ENCODE measurements at places on chromosomes 16 and 17.

DNA sequence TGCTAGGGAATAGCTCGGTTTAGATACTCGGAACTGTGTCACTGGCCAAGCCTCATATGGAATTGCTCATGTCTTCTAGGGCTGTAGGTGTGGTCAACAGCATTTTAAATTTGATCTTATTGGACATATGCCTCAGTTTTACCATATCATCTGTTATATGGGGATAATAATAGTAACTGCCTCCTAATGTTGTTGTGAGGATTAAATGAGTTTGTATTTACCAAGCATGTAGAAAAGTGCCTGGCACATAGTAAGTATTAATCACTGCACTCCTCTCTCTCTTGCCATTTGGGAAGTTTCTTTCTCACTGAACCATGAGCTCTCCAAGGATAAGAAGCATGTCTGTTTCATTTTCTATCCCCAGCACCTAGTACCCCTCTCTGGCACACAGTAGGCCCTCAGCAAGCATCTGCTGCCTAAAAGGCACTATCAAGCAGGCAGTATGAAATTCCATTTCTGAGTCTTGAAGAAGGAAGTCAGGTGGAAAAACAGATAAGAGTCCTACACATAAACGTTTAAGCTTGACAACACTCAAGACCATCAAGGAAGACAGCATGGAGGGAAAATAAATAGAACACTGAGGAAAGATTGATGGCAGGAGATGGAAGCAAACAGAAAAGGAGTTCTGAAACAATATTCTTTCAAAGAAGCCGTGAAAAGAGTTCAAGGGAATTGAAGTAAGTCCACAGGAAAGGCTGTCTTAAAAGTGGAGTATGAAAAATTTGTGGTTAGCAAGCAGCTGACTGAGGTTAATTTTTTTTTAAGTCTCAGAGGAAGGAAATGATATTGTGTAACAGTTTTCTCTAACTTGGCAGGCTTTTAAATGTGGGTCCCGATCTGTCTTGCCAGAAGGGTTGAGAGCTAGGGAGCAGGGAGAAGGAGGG is 2.2 kb upstream of the ATP6V0A1 start:
- DNase-seq, result no peak

- DNase-seq, result no peak
Measured at GRCh38 chr16:18948372-18949020, 22.3 kb upstream of the SMG1 start.

DNA sequence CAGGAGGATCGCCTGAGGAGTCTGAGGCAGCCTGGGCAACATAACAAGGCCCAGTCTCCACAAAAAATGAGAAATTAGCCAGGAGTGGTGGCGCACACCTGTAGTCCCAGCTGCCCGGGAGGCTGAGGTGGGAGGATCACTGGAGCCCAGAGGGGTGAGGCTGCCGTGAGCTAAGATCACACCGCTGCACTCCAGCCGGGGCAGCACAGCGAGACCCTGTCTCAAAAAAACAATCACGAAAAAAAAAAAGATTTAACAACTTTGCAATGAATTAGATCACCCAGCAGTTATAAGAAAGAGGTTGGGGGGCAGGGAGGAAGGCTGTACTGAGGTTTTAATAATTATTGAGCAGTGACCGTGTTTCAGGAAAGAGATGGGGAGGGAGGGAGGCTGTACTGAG is 49.4 kb downstream of the RPH3AL start:
- no peak for DNase-seq

GRCh38 chr16:35725949-35726348 is 2266.5 kb downstream of the TP53TG3F start:
- no peak for DNase-seq

GRCh38 chr16:77905374-77905920 is 116.9 kb upstream of the CLEC3A start:
- no peak for DNase-seq

- DNase-seq, result no peak
Measured at GRCh38 chr17:13575922-13576419, 25.8 kb downstream of the HS3ST3A1 start.

GRCh38 chr17:71866095-71866494 is 254.7 kb upstream of the SOX9 start:
- no peak for DNase-seq

- DNase-seq, result no peak
Measured at GRCh38 chr17:35345926-35346771, 27.3 kb downstream of the SLFN11 start.

- no peak for DNase-seq
Measured at GRCh38 chr17:61017317-61018006, 339.8 kb downstream of the BCAS3 start.

DNA sequence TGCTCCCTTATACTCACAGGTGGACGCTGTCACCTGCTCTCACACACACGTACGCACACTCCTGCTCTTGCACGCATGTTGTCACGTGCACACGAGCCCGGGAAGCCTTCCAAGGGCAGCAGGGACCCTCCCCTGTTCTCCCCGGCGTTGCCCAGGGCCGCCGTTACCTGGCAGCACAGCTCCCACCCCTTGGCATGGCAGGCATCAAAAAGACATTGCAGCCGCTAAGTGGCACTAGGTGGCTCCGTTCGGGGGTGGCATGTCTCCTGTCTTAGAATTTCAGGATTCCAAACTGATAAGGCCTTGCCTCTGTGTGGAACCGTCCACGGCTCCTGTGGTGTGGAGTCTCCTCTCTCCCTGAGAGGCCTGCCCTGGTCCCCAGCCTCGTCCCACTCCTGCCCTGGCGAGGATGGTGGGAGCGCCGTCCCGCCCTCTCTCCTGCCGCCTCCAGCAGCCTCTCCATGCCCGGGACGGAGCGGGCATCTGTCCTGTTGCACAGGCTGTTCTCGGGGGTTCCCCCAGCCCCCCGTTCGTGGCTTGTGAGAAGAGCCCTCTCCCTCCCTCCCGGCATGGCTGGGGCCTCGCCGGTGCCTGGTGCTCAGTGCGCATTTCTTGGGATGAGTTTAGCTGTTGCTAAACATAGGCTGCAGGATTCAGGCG is 126.7 kb upstream of the GSE1 start:
- DNase-seq, result no peak

- DNase-seq, result no peak
Measured at GRCh38 chr17:47878203-47879027, 17.6 kb upstream of the SP2 start.

DNA sequence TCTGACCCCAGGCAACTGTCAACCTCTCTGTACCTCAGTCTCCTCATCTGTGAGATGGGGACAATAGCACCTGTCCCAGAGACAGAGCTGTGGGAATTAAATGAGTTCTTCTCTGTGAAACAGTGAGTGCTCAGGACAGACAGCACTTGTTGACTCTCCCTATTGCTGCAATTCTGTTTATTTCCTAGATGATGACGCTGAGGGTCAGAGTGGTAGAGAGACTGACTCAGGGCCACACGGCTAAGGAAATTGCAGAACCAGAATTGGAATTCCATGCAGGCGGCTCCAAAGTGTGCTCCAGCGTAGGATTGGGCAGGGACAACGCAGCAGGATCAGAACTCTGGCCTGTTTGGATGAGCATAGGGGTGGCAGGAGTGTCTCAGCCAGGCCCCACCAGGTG is 302.2 kb downstream of the C16orf95 start:
- no peak for DNase-seq

GRCh38 chr17:60169921-60170817 is 20.4 kb downstream of the CA4 start:
- DNase-seq, result no peak

- DNase-seq, result no peak
Measured at GRCh38 chr16:30786936-30787612, at the start of gene ZNF629. TSS of gene ZNF629 (minus strand) at chr16:30787205. CDS start at chr16:30784482, 2,723 bp downstream.

GRCh38 chr16:19130852-19131824 is 17.4 kb downstream of the ITPRIPL2 start:
- no peak for DNase-seq

DNA sequence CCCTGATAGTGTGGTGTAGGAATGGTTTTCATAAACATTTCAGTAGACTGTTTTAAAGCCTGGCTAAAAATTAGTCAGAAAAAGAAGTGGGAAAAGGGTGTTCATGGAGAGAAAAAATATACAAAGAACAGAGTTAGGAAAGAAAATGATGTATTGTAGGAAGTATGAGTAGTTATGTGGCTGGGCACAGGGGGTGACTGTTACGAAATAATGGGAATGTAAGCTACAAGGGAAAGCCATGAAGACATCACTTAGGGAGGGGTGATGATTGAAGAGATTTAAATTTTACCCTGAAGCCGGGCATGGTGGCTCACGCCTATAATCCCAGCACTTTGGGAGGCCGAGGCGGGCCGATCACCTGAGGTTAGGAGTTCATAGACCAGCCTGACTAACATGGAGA is 55.3 kb downstream of the NUP88 start:
- no peak for DNase-seq

GRCh38 chr17:40264458-40265185 is 23.1 kb upstream of the CDC6 start:
- no peak for DNase-seq

- no peak for DNase-seq
Measured at GRCh38 chr17:1625581-1625980, 3.1 kb downstream of the SLC43A2 start.

- DNase-seq, result no peak
Measured at GRCh38 chr17:51050291-51051033, 70.2 kb downstream of the SPAG9 start.

- no peak for DNase-seq
Measured at GRCh38 chr17:7626956-7627249, 718 bp downstream of the SAT2 start.

All from activated T-cell treated with anti-CD3 and anti-CD28 coated beads for 48 hours (primary cell).